ENCODE measurements at places on chromosomes 11 and 22.

DNA sequence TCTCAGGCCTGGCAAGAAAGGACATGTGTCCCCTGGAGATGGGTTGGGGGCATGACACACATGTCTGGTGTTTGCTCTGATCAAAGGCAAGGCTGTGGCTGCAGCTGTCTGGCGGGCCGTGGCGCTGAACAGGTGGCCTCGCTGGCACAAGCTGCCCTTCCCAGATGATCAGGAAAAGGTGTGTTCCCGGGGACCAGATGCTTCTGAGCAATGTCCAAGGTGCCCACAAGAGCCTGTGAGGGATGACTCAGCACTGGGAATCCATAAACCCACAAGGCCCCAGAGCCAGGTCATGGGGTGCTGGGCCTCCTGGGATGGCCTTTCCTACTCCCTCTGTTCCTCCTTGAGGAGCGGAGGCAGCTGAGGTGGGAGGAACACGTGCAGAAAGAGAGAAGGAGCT lies 9.7 kb upstream of the LRP5 start:
- DNase-seq, result no peak

DNA sequence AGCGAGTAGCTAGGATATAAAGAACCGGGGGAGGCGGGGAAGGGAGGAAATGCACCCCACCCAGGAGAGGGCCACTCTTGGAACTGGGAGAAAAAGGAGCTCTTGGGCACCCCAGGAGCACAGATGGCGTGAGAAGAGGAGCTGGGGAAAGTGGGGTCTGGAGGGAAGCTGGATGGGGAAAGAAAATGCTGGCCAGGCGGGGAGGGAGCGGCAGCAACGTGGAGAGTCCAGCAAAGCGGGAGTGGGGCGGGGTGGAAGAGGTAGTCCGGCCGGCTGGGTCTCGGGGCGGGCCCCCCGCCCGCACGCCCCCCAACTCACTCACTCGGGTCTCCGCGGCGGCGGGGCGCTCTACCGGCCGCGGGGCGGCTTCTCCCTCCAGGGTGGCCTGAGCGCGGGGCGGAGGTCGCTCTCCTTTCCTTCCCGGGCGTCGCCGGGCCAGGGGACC lies 522 bp downstream of the TOB2 start:
- DNase-seq, result no peak

- no peak for DNase-seq
These were observed 8.3 kb downstream of the IGLL5 start for GRCh38 chr22:22895776-22896445.

GRCh38 chr22:26416670-26417276 lies 12.3 kb upstream of the ASPHD2 start:
- DNase-seq, result no peak

DNA sequence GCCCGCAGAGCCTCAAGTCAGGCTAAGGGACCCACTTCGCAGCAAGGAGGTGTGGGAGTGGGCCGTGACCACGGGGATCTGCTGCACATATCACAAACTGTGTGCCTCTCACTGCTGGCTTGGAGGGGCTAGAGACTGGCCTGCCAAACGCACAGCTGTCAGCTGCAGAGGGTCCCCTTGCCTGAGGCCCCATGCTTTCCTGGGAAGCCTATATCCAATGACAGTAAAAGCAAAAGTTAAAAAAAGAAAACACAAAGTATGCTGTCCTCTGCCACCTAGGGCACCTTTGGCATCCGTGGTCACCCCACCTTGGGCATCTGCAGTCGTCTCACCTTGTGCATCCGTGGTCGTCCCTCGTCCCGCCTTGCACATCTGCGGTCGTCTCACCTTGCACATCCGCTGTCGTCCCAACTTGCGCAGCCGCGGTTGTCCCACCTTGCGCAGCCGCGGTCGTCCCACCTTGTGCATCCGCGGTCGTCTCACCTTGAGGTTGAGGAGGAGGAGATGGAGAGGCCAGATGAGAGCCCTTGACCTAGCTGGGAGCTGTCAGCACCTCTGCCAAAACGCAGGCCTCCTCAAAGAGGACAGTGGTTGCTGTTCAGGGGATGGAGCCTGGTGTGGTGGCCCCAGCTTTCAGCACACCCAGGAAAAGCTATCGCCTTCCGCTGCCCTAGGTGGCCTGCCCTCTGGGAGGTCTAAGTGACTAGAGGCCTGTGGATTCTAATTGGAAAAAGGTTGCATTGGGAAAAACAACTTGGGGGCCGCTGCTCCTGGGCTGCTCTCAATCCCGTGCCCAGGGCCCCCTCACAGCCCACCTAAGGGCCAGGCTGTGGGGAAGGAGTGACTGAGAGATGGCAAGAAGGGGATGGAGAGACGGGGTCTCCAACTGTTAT lies 90.5 kb downstream of the MYEOV start:
- DNase-seq, result no peak

DNA sequence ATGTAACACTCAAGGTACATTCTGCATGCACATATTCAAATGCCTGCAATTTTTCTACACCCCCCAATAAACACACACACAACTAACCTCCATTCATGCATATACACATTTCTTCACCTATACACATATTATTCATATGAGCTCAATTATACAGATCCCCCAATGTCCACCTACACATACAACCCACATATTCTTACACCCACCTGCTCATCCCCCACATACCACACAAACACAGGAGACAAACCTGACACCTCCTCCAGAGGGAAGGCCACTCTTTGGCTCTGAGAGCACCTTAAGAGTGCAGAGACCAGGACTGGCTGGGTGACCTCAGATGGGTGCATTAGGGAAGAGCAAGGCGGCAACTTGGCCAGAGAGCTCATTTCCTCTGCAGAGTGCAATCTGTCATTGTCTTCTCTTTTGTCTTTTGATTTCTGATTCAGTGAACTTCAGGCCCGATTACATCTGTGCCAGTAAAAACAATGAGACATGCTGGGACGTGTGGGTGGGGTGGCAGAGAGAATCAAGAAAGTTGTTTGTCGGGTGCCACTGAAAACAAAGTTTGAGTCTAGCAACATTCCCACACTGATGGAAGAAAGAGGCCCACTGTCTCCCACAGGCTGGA lies 208.4 kb downstream of the NXPE2 start:
- no peak for DNase-seq

DNA sequence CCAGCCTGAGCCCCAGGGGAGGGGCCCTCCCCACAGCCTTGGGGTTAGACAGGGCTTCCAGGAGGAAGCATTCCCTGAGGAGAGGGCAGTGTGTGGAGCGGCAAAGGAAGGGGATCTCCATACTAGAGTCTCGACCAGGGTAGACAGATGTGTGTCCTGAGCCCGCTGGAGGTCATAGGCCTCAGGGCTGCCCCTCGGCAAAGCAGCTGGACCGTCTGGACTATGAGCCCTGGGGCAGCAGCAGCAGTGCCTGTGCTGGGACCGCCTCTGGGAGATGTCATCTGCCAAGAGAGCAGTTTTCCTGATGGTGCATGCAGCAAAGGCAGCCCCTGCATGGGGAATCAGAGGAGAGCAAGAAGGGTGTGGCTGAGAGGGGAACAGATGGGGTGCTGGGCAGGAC lies 20.8 kb upstream of the TCF20 start:
- DNase-seq, result no peak

DNA sequence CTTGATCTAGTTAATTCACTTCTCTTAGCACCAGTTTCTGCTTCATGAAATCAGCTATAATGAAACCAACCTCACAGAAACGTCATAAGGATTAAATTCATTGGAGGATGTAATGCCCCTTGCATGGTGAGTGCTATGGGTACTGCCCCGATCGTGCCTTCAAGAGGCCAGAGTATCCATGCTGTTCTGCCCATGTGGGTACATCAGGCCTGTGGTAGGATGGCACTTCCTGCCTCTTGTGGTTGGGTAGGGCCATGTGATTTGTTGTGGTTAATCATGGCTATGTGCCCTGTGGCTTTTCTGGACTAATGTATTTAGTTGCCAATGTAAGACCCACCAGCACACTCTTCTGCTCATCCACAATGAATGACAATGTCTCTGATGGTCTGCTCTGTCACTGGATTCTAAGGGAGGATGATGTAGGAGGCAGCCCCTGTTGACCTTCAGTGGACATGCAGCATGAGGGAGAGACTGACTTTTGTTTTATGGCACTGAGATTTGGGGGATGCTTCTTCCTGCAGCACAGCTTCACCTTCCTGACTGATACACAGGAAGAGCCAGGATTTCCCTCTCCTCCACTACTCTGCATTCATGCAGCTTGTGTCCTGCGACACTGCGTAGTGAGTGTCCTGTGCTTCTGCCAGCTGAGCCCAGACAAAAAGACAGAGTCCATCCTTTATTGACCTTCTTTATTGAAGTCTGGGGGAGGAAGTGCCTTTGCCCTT lies 66.2 kb downstream of the DHCR7 start:
- no peak for DNase-seq

GRCh38 chr11:112085822-112086421 lies 634 bp downstream of the TIMM8B start:
- DNase-seq, result peak; percentile 31

GRCh38 chr11:75816561-75817239 lies 1.7 kb downstream of the UVRAG start:
- DNase-seq, result no peak

- DNase-seq, result no peak
These were observed 20.1 kb downstream of the GNAZ start for GRCh38 chr22:23090457-23090835.

DNA sequence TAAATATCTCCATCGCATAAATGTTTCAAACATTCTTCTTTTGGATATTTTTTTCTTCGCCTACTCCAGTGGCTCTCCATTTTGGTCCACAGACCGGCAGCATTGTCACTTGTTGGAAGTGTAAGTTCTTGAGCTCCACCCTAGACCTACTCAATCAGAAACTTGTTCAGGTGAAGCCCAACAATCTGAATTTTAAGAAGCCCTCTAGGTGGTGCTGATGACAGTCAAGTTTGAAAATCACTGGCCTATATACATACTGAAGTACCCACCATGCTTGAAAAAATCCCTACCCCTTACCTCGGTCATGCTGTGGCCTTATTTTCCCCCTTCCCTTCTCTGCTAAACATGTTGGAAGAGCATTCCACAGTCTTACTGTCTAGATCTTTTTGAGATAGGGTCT lies 10.2 kb upstream of the ACAT1 start:
- no peak for DNase-seq

DNA sequence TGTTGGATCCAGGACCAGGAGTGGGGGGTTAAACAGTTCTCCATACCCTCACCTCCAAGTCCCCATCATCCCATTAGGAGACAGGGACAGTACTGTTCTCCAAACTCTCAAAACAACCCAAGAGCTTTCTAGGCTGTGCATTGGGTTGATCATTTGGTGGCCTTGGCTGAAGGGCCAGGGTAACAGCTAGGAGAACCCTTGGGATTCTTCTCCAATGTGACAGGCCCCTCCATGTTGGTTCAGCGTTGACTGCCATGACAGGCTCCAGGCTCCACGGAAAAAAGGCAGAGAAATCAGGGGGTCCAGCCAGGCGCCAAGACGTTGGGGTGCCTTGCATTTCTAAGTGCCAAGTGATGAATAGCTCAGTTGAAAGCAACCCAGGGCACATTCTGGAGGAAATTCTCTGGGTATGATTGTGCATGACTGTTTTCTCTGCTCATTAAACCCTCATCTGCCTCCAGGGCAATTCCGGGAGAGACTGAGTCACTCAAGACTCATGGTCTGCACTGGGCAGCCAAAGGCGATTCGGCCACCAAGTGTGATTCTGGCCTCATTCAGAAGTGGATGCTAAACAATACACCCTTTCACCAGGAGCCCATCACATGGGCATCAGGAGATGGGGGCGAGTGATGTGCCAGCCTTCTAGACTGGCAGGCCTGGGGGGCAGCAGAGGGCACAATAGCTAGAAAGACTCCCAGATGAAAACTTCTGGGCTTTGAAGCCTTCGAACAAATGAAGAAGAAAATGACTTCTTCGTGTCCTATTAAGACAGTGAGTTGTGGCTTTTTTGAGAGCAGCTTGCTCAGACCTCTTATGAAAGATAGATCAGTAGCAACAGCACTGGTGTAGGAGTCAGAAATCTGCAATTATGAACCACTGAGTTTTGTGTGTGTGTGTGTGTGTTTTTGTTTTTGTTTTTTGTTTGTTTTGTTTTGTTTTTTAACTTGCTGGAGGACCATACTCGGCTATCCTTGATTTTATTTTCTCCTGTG lies 27.7 kb downstream of the CD44 start:
- DNase-seq, result peak; percentile 47

- DNase-seq, result no peak
These were observed 26.2 kb downstream of the TSPAN32 start for GRCh38 chr11:2328021-2328420.

DNA sequence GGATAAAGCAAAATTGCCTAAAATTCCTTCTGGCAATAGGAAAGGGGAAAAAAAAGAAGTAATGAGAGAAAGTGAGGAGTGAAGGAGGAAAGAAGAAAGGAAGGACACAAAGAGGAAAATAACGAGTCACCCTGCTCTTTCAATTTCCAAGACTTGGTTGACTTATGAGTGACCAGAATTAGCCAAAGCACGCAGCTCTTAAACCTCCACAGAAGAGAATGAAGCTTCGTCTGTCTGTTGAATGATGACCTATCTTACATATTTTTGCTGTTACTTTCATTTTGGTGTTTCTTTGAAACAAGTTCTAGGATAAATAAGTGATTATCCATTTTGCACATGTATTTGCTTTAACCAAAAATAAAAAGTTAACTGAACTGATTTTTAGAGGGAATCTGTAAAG lies 728 bp downstream of the MMP27 start:
- no peak for DNase-seq

GRCh38 chr22:38927033-38927781 lies 30.2 kb upstream of the APOBEC3A start:
- DNase-seq, result peak; percentile 44

Measured in CD4-positive, alpha-beta T cell treated with Interleukin-2 at 100 ng/mL for 4 hours (primary cell).